ENCODE measurements at places on chromosomes 16 and 17. TPM values are rescaled to one million over a fixed set of nuclear protein-coding genes. Genes with fewer than 3 reads are reported as not detected.

The PIGS gene
- 112 TPM for total RNA-seq

The GPR142 gene
- total RNA-seq, result 0.10 TPM

The TRPV2 gene
- total RNA-seq, result 58.5 TPM

The GUCY2D gene
- not detected for total RNA-seq

The TNFSF13 gene
- total RNA-seq, result 1.5 TPM

The SRRM2 gene
- total RNA-seq, result 239 TPM

The TBC1D3B gene
- 1.3 TPM for total RNA-seq

The FBXW10B gene
- not detected for total RNA-seq

The LRRC37A gene
- total RNA-seq, result 0.78 TPM

The TBX21 gene
- total RNA-seq, result not detected

The TAT gene
- not detected for total RNA-seq

The HBQ1 gene
- total RNA-seq, result 3.7 TPM

The CCL4L2 gene
- total RNA-seq, result not detected

The CMTM4 gene
- 9.8 TPM for total RNA-seq

The RNU2-1 gene
- not detected for total RNA-seq

The CCNF gene
- 8.4 TPM for total RNA-seq

The XYLT1 gene
- total RNA-seq, result 6.0 TPM

The LPO gene
- total RNA-seq, result not detected

The ARHGAP44 gene
- 1.4 TPM for total RNA-seq

The CA4 gene
- 4.0 TPM for total RNA-seq

The PRSS33 gene
- total RNA-seq, result not detected

The NUTF2 gene
- 269 TPM for total RNA-seq

The TAC4 gene
- not detected for total RNA-seq

The TMEM97 gene
- total RNA-seq, result 9.1 TPM

The CTRB1 gene
- not detected for total RNA-seq

The ZSCAN10 gene
- not detected for total RNA-seq

The TBC1D3I gene
- total RNA-seq, result 1.5 TPM

The KATNIP gene
- total RNA-seq, result 19.3 TPM

The ZNF75A gene
- 9.8 TPM for total RNA-seq

The HYDIN gene
- total RNA-seq, result not detected

The ATF7IP2 gene
- 14.9 TPM for total RNA-seq

The SLC6A4 gene
- 2.5 TPM for total RNA-seq

The EVI2A gene
- 1.2 TPM for total RNA-seq

The CES3 gene
- not detected for total RNA-seq
